Calu3 (cell line): ENCODE measurements at places on chromosomes 2 and 18. TPM values are rescaled to one million over a fixed set of nuclear protein-coding genes. Genes with fewer than 3 reads are reported as not detected.

The NT5C1B gene
- total RNA-seq, result not detected in 2 replicates

The RESP18 gene
- total RNA-seq, result not detected in 2 replicates

The GBX2 gene
- 2.2 and 2.4 TPM in 2 replicates for total RNA-seq

The AOX1 gene
- total RNA-seq, result 0.22 and 0.45 TPM in 2 replicates

The ABHD1 gene
- 0.56 and 0.64 TPM in 2 replicates for total RNA-seq

The AGBL5 gene
- total RNA-seq, result 20.2 and 25.2 TPM in 2 replicates

The EN1 gene
- 2.3 TPM in 2 replicates for total RNA-seq

The PLEK gene
- not detected in 2 replicates for total RNA-seq

The PSTPIP2 gene
- total RNA-seq, result 2.6 TPM in 2 replicates

The DUSP19 gene
- total RNA-seq, result 1.6 and 2.7 TPM in 2 replicates

The BMP10 gene
- total RNA-seq, result not detected in 2 replicates

The EGR4 gene
- total RNA-seq, result 0.68 and 0.81 TPM in 2 replicates

The FAM124B gene
- total RNA-seq, result not detected in 2 replicates

The WNT6 gene
- not detected in 2 replicates for total RNA-seq

The ANKRD53 gene
- total RNA-seq, result not detected in 2 replicates

The ZSWIM2 gene
- total RNA-seq, result not detected in 2 replicates

The MOGAT1 gene
- 35.9 and 51.2 TPM in 2 replicates for total RNA-seq

The TSPYL6 gene
- total RNA-seq, result not detected in 2 replicates

The OXER1 gene
- total RNA-seq, result 0.27 and 0.59 TPM in 2 replicates

The OSR1 gene
- total RNA-seq, result 1.3 and 1.4 TPM in 2 replicates

The IL1R1 gene
- total RNA-seq, result 6.2 and 8.7 TPM in 2 replicates

The ZNF2 gene
- 3.5 and 4.8 TPM in 2 replicates for total RNA-seq

The TEX44 gene
- not detected in 2 replicates for total RNA-seq

The ASXL2 gene
- total RNA-seq, result 42.4 and 42.8 TPM in 2 replicates

The PJVK gene
- 2.6 and 4.3 TPM in 2 replicates for total RNA-seq

The ALPP gene
- not detected in 2 replicates for total RNA-seq

The COBLL1 gene
- 44.9 and 56.9 TPM in 2 replicates for total RNA-seq

The RAX gene
- not detected in 2 replicates for total RNA-seq

The C2orf66 gene
- total RNA-seq, result 0.35 and 0.37 TPM in 2 replicates

The CPO gene
- 0.40 TPM in 1 of 2 replicates, not detected in the other for total RNA-seq

The PLCD4 gene
- 0.38 and 0.95 TPM in 2 replicates for total RNA-seq

The PLB1 gene
- total RNA-seq, result 0.83 and 1.6 TPM in 2 replicates

The SP9 gene
- not detected in 2 replicates for total RNA-seq

The HOXD9 gene
- total RNA-seq, result not detected in 2 replicates

The HOXD12 gene
- total RNA-seq, result not detected in 2 replicates

The RGPD4 gene
- total RNA-seq, result not detected in 2 replicates

The MYO7B gene
- 0.05 and 0.39 TPM in 2 replicates for total RNA-seq

The ADD2 gene
- 0.14 TPM in 1 of 2 replicates, not detected in the other for total RNA-seq

The CCT4 gene
- total RNA-seq, result 221 and 236 TPM in 2 replicates

The SLC66A2 gene
- total RNA-seq, result 19.5 and 23.4 TPM in 2 replicates

The MAP3K20 gene
- 37.0 and 47.9 TPM in 2 replicates for total RNA-seq

The KLHL30 gene
- 0.64 and 1.3 TPM in 2 replicates for total RNA-seq

The GRP gene
- total RNA-seq, result not detected in 2 replicates

The OTOS gene
- total RNA-seq, result not detected in 2 replicates

The TANC1 gene
- total RNA-seq, result 41.2 and 43.3 TPM in 2 replicates
